ENCODE measurements at places on chromosomes 6 and 20.
A peak's percentile ranks its signal among the peaks of the same experiment; 100 is the strongest.

GRCh38 chr6:27864906-27865849 lies 47.0 kb downstream of the OR2B2 start:
- DNase-seq = no peak

- peak; percentile 22 for DNase-seq
These were observed 52.7 kb upstream of the MYB start for GRCh38 chr6:135128268-135128914.

DNA sequence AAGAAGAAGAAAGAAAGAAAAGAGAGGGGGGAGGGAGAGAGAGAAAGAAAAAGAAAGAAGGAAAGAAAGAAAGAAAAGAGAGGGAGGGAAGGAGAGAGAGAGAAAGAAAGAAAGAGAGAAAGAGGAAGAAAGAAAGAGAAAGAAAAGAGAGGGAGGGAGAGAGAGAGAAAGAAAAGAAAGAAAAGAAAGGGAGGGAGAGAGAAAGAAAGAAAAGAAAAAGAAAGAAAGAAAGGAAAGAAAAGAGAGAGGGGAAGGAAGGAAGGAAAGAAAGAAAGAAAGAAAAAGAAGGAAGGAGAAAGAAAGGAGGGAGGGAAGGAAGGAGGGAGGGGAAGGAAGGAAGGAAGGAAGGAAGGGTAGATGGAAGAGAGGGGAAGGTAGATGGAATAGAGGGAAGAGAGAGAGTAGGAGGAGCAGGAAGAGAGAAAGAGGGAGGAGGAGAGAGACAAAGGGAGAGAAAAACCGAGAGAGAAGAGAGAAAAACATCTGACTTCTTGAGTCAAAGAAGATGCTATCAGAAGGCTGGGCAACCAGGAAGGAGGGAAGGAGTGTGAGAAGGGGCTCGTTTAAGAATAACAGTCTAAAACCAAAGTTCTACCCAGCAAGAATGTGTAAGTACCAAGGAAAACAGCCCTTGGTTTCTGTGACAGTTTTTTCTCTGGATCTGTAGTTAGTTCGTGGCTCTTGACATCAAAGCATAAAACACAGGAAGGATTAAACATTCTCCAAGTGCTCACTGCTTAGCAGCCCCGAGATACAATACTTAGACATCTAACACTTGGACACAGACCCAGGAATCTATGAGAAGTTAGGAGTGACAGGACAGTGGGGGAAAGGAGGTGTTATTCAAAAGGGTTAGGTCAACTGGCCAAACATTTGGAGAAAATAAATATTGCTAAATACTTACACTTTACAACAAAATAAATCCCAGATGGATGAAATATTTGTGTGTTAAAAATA lies 131.9 kb upstream of the STMND1 start:
- DNase-seq = no peak

DNA sequence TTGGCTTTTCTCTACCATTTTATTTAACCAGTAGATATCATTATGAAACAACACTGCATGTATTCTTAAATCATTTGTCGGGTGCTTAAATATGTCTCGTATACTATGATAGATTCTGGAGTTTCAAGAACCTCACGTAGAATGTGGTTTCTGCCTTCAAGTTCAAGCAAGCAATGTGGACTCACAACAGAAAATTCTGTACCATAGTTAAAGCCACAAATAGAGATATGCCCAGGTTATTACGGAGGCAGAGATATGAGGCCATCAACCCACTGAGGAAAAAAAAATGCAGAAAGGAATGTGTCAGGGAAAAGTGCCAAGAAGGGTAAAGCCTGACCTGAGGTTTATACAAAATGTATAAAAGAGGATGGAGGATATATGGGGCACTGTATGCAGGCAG lies 109.9 kb downstream of the GFRAL start:
- no peak for DNase-seq

GRCh38 chr20:12875510-12875909 lies 133.3 kb upstream of the SPTLC3 start:
- no peak for DNase-seq

DNA sequence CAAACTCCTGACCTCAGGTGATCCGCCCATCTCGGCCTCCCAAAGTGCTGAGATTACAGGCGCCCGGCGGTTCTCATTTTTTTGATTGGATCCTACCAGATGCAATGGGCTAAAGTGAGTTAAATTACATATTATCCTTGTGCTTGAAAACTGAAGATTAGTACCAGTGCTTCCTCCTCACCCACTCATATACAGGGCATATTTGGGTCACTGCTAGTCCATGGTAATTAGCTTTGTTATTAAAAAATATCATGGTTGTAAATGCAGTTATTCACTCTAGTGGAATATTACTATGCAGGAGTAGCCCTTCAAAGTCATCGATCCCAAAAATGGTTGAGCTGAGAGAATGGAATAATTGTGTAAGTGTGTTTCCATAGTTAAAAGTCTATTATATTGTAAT lies 26.5 kb downstream of the ZNF292 start:
- DNase-seq = no peak

DNA sequence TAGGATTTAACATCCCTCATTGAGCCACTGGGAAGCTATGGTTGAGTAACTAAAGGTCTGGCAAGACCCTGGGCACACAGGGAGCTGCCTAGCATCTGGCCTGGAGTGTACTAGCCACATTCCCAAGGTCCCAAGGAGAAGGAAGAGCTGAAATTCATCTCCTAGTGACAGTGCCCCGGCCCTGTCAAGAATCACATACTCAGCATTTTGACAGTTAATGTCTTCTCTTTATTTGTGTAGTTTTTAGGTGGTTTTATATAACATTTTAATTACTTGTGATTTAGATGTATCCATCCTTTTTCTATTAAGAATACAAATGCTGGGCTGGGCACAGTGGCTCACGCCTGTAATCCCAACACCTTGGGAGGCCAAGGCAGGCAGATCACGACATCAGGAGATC lies 40.4 kb downstream of the ALDH5A1 start:
- no peak for DNase-seq

GRCh38 chr6:128259029-128259724 lies 261.2 kb downstream of the PTPRK start:
- no peak for DNase-seq

DNA sequence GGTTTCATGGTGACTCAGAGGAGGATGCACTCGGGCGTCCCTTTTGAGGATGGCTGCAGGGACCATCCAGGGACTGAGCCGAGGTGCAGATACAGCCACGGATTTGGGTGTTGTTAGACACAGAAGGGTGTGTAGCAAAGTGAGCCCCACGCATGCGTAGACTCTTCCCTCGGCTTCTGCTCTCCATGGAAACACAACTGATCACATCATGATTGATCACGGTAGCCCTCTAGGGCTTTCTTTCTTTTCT lies 606 bp upstream of the ULBP1 start:
- DNase-seq = no peak

GRCh38 chr6:77986380-77987034 lies 333.7 kb downstream of the MEI4 start:
- no peak for DNase-seq

DNA sequence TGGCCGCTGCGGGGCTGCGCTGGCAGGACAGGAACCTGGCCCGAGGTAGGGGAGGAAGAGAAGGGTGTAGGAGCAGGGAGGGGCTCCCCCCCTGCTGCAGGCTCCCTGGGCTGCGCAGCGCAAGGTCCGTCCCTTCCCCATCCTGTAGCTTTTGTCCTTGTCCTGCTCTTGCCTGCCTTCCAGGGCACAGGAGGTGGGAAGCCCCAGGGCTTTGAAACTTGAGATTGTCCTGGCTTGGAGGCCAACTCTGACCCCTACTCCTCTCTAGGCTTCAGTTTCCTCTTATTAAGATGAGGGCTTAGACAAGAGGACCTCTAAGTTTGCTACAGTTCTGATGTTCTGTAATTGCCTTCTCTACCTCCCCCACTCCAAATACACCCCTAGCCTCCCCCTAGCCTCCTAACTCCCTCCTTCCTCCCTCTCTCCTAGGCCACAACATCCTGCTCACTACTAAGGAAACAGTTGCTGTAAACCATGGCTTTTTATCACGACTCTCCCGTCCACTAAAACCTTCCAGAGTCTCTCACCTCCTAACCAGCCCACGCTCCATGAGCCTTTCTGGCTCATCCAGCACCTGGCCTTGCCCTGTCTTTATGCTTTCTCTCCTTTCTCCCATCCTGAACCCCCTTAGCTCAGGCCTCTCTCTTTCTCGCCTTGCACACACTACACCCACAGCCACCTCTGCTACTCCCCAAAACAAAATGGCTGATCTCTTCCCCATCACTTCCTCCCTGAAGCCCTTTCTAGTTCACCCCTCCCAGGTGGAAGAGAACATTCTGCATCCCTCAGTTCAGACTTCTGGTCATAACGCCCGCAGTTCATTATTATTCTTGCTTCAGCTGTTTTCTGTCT lies 10.2 kb downstream of the UNC5CL start:
- no peak for DNase-seq

DNA sequence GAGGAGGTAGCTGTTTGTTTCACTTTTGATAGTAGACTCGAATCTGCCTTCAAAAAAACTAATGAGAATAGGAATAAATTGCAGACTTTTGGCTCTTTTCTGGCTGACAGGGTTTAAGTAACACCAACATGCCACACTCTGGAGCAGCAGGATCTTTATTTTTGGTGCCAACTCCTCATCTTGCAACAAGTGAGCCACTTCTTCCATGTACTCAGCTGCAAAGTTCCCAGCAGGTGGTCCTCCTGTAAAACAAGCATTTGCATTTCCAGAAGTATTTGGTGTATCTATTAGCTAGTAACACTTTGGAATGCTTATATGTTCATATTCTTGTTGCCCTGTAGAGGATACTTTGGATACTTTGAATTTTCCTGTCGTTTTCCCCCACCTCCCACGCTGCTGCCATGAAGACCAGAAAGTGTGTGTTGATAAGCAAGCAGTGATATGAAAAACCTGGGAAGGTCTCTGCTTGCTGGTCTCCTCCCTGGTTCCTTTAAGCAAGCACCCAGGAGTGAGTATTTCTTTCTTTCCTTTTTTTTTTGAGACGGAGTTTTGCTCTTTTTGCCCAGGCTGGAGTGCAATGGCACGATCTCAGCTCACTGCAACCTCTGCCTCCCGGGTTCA lies 1.0 kb downstream of the ARMH2 start:
- no peak for DNase-seq

Measured in stimulated activated CD4-positive, alpha-beta T cell treated with anti-CD3 and anti-CD28 coated beads, TNF-alpha, amount 100 ng/mL, for 24 hours (primary cell).